Non-pigmented ciliary epithelial cell (primary cell): ENCODE measurements at places on chromosomes 2 and 18.

DNA sequence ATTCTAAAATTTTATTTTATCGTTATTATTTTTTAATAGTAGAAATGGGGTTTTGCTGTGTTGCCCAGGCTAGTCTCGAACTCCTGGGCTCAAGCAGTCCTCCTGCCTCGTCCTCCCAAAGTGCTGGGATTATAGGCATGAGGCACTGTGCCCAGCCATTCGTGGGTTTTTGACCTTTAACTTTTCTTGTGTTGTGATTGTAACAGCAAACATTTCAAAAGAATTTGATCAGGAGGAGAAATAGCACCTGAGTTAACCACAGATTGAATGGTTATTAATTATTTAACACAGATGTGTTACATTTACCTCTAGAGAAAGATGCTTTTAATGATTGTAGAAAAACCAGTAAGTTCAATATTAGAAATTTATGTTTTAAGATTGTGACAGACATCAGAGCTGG is 132.0 kb downstream of the HAUS1 start:
- DNase-seq, result no peak

- DNase-seq, result no peak
Measured at GRCh38 chr2:198102856-198103255, 298.5 kb downstream of the PLCL1 start.

- DNase-seq, result peak; percentile 13
Measured at GRCh38 chr18:23683671-23684070, 5.6 kb upstream of the LAMA3 start.

GRCh38 chr2:40371525-40372282 is 80.2 kb downstream of the SLC8A1 start:
- DNase-seq, result peak; percentile 67

DNA sequence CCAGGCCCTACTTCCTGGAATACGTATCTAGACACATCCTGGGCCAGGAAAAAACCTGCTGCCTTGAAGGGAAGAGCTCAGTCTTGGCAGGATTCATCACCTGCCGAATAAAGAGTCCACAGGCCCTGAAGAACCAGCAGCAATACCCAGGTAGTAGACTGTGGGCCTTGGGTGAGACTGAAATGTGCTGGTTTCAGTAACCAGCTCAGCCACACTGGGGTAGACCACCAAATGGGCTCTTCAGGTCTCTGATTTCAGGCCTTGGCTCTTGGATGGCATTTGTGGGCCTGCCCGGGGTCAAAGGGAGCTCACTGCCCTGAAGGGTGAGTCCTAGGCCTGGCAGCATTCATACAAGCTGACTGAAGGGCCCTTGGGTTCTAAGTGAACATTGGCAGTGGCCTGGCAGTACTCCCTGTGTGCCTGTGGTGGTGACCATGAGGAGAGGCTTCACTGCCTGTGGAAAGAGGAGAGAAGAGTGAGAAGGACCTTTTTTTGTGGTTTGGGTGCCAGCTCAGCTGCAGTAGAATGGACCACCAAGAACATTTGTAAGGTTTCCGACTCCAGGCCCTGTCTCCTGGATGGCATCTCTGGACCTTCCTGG is 175.1 kb downstream of the ANKRD30B start:
- no peak for DNase-seq
